ENCODE measurements at places on chromosomes 7 and 10.

DNA sequence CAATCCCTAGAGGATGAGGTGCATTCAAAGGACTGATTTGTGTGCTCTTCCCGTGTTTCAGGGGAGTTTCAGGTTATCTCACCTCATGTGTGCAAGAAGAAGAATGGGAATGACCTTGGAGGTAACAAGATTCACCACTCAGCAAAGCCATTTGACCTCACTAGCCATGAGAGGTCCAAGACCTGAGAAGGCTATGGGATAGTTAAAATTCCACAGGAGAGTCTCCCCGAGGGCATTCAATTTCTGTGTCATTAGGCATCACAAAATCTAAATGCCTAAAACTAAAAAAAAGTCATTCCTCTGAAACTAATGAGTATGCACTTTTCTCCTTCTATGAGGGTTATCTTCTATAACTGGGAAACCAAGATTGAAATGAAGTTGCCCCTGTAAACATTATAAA lies 433.4 kb downstream of the KCNMA1 start:
- no peak for DNase-seq

DNA sequence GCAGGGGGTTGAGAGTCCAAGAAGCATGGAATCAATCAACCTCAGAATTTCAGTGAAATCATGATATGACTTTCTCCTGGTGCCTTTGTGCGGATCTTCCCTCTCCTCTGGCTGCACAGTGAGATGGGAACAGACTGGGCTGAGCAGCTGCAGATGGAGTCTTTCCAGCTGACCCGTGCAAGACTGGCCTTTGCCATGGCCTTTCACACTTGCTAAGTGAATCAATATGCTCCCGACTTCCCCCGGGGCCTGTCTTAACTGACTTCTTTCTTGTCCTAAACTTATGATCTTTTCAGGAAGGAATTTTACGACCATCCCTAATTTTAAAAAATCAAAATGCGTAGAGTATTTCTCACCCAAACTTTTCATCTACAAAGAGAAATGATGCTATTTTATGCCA lies 469.9 kb downstream of the GALNT17 start:
- DNase-seq: no peak

DNA sequence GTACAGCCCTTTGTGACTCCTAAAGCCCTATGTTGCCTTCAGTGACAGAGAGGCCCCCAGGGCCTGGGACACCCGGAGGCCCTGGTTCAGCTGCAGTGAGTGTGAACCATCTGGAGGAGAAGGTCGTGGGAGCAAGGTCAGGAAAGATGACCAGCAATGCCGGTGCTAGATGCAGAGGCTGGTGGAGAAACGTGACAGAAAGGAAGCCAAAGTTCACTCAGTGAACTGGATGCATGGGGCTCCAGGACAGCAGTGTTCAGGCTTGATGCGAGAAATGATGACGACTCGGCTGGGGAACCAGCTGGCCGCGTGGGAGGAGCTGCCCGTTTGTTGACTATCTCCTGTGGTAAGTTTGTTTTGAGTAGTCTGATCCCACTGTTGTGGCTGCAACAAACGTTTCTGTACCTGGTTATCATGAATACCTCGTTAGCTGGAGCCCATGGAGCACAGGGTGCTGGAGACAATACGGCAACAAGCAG lies 54.1 kb upstream of the MKRN1 start:
- DNase-seq: no peak

DNA sequence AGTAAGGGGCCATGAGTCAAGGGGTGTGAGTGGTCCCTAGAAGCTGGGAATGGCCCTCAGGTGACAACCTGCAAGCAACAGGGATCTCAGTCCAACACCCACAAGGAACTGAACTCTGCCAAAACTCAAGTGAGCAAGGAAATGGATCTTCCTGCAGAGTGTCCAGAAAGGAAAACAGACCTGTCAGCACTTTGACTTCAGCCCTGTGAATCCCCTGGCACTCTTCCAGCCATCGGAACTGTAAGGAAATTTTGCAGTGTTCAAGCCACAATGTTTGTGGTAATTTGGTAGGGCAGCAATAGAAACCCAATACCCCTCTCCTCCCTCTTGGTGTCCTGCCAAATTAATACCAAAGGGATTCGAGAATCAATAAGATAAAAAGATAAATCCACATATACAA lies 6.9 kb downstream of the LYZL1 start:
- DNase-seq: no peak

GRCh38 chr7:42945821-42946626 lies 13.8 kb downstream of the MRPL32 start:
- DNase-seq: no peak

GRCh38 chr7:90749262-90749661 lies 153.1 kb downstream of the CDK14 start:
- DNase-seq: no peak

DNA sequence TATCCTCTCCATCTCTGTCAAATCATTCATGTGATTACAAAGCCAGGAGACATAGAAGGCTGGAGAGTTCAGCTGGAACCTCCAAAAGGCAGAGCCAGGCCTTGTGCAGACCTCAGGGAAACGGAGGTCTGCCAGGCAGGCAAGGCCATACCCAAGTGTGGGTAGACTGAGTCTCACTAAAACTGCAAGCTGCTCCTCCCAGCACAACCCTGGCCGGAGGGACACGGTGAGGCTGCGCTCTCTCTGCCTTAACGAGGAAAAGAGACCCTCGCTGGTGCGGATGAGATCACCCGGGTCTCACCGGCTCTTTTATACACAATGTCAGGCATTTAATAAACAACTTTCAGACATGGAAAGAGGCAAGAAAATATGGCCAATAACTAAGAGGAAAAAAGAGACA lies 66.1 kb upstream of the INPP5A start:
- no peak for DNase-seq

DNA sequence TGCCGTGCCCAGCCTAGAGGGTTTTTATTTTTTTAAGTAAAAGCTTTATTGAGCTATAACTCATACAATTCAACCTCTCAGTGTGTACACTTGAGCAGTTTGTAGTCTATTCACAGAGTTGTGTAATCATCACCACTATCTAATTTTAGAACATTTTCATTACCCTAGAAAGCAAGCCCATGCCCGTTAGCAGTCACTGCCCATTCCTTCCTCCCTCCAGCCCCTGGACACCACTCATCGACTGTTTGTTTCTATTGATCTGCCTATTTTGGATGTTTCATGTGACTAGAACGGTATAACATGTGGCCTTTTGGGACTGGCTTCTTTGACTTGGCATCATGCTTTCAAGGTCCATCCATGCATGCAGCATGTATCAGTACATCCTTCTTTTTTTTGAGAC lies 25.7 kb upstream of the SEC61A2 start:
- DNase-seq: no peak

DNA sequence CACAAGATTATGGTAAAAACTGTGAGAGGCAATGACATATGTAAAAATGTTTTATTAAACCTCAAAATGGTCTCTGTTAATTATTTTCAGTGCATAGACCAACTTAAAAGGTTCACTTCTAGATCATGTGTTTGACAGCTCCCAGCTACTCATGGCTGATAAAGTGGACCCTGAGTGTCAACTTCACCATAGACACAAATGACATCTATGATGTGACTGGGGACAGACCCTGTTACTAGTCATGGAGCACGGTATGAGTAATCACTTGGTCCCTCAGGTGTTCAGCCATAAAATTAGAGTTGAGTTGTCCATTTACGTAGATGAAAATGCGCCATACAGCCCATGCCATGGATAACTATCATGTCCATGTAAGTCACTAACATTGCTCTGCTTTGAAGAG lies 199.8 kb downstream of the ZNF365 start:
- DNase-seq: no peak

DNA sequence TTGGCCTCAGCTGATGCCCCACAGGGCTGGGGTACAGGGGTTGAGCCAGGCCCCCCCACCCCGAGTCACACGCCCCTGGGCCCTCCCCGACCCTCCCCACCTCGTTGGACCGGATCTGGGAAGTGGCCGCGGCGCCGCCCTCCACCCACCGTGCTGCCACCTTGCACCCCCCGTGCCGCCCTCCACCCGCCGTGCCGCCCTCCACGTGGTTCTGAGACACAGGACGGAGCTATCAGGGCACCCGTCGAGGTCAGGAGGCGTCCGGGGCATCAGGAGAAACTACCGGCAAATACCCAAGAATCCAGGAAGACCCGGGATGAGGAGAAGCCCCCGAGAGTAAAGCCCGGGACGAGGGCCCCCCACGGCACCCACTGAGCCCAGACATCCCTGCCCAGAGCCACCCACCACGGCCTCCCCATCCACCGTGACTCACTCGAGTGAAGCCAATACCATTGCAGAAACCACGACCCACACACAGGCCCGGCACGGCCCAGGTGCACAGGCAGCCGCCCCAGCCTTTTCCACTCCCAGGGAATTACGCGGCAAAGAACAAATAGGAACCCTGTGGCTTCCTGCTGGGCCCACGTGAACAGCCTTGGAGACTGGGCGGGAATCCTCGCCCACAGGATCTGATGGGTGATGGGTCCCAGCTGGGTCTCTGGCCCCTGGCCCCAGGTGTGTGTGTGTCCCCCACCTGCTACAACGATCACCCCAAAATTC lies 34.0 kb downstream of the ADAP1 start:
- no peak for DNase-seq

- no peak for DNase-seq
Measured at GRCh38 chr7:94562525-94562924, 52.9 kb downstream of the CASD1 start.

GRCh38 chr10:77319557-77319956 lies 318.1 kb downstream of the KCNMA1 start:
- DNase-seq: no peak

DNA sequence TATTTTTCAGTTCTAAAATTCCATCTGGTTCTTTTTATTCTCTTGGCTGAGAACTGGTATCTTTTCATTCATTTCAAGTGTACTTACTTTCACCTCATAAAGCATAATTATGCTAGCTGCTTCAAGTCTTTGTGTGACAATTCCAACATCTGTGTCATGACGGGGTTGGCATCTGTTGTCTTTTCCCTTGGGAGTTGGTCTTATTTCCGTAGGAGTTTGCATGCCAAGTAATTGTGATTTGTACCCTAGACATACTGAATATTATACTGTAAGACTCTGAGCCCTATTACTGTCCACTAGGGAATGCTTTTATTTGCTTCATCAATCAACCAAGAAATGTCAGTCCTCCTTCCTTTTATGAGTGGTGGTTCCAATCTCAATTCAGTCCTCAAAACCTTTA lies 24.6 kb upstream of the HUS1 start:
- DNase-seq: no peak

DNA sequence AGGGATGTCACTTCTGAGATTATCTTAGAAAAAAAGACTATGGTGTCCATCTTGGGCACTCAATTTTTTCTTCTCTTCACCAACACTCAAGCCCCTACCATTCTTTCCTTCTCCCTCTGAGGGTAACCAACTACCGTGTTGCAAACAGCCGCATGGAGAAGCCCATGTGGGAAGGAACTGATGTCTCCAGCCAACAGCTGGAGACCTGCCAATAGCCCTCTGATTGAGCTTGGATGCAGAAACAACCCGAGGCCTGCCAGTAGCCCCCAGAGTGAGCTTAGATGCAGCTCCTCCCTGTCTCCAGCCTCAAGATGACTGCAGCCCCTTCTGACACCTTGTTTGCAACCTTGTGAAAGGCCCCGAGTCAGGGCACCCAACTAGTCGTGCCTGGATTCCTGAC lies 36.4 kb upstream of the CHCHD3 start:
- DNase-seq: no peak

DNA sequence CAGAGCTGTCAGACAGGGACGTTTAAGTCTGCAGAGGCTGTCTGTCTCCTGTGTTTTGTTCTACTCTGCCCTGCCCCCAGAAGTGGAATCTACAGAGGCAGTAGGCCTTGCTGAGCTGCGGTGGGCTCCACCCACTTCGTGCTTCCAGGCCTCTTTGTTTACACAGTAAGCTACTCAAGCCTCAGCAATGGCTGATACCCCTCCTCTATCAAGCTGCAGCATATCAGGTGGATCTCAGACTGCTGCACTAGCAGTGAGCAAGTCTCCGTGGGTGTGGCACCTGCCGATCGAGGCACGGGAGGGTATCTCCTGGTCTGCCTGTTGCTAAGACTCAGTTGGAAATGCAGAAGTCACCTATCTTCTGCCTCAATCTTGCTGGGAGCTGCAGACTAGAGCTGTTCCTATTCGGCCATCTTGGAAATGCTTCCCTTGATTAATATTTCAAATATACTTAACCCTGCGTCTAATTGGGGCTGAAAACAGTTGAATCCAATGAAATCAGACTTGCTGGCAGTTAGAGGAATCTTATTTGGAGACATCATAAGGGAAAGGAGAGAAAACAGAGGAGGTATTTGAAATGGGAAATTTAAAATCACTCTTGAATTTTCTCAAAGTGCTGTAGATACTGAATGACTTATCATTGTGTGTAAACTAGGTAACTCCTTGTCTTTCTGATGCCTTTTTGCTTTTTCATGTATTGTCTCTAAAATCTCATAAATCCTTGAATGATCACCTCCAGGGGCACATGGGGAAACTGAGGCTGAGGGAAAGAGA lies 13.8 kb upstream of the CYP3A5 start:
- no peak for DNase-seq

DNA sequence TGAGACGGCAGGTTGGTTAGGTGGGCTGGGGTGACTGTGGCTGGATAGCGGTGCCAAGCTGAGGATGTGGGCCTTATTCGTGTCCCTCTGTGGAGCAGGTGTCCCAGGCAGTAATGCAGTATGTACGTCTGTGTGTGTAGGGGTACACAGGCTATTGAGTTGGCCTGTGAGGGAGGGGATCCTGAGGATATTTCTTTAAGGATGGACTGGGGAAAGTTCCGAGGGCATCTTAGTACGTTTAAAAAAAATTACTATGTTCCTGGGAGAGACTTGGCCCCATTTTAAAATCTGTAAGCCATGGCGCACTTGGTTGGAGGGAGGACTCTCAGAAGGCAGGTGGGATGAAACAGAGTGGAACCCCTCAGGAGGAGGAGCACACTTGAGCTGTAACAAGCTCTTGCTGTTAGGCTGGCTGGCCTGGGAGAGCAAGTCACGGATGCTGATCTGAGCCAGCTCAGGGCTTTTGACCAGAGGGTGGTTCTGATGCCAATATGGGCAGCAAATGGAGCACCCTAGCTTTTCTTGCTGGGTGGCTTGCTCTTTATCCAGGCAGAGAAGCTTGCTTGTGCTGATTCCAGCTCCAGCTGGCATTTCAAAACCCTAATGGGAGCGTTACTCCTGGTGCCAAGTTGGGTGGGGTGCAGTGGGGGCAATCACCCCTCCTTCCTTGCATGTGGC lies 765 bp downstream of the WBP1L start:
- no peak for DNase-seq

DNA sequence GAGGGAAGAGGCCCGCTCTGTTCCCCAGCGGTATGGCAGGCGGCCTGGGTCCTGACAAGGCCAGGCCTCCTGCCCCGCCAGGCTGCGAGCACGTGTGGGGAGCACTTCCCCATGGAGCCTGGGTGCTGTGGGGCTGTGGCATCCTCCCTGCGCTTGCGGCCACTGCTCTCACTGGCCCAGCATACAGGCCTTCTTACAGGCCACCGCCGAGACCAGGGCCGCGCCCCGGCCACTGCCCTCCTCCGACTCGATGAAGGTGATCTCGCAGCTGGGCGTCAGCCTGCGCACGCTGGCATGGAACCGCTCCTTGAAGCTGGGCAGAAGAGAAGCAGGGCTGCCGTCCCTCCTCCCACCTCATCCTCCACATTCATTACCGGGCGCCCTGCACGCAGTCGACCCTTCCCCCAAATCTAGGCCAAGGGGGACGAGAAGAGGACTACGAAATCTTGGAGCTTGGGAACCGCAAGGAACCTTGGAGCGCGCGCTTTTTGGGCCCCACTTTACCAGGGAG lies 3.9 kb upstream of the MYL7 start:
- DNase-seq: no peak

- DNase-seq: no peak
Measured at GRCh38 chr7:41491308-41491707, 211.6 kb downstream of the INHBA start.

GRCh38 chr10:42479057-42479456 lies 159.3 kb downstream of the ZNF33B start:
- DNase-seq: no peak

GRCh38 chr10:113027574-113028455 lies 77.8 kb downstream of the TCF7L2 start:
- no peak for DNase-seq

All from activated CD4-positive, CD25-positive, alpha-beta regulatory T cell (primary cell).